Gastroesophageal sphincter (tissue), 4 donors: ENCODE measurements at places on chromosomes 16 and 17. TPM values are rescaled to one million over a fixed set of nuclear protein-coding genes. Genes with fewer than 3 reads are reported as not detected.

DNA sequence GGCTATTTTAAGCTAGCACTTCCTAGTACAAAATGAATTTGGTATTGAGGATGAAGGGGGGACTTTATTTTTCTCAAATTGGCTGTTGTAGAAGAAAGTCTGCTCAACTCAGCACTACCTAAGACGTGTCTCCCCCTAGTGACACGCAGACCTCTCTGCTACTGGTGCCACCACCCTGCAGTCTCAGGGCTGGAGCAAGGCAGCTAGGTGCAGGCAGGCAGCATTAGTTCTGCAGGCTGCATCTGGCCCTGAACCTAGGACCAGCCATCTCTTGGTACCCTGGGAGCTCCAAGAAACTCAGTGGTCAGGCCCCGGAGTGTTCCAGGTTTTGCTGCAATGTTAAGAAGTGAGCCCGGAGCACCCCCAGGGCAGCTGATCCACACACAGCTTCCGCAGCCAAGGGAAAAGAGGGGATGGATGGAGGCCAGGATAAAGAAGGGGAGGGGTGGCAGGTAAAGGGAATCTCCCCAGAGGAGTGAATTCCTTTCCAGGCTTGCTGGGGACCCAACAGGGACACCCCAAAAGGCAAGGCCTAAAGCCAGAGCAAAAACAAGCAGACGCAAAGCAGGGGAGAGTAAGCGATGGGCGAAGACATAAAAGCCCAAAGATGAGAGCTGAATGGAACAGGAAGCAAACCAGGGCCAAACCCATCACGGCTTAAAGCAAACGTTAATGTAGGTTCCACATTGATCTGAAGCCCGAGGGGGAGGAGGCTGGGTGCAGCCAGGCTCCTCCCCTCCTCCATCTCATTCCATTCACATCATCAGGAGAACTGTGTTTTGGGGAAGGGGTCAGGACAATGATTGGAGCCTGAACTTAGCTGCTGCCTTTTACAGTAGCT lies 200.5 kb downstream of the ZFHX3 start:
- H3K4me1 ChIP-seq = peaks cover 62% of the 10 kb centered on the region
- ATAC-seq = no peak
- H3K36me3 ChIP-seq = no peaks in the 10 kb centered on the region
- H3K4me3 ChIP-seq = no peak overlapping the region
- peak overlapping the region; percentile 71 for H3K27ac ChIP-seq

DNAAF8 gene
- total RNA-seq = 0.54 TPM

KRTAP2-3 gene
- not detected for total RNA-seq

DNA sequence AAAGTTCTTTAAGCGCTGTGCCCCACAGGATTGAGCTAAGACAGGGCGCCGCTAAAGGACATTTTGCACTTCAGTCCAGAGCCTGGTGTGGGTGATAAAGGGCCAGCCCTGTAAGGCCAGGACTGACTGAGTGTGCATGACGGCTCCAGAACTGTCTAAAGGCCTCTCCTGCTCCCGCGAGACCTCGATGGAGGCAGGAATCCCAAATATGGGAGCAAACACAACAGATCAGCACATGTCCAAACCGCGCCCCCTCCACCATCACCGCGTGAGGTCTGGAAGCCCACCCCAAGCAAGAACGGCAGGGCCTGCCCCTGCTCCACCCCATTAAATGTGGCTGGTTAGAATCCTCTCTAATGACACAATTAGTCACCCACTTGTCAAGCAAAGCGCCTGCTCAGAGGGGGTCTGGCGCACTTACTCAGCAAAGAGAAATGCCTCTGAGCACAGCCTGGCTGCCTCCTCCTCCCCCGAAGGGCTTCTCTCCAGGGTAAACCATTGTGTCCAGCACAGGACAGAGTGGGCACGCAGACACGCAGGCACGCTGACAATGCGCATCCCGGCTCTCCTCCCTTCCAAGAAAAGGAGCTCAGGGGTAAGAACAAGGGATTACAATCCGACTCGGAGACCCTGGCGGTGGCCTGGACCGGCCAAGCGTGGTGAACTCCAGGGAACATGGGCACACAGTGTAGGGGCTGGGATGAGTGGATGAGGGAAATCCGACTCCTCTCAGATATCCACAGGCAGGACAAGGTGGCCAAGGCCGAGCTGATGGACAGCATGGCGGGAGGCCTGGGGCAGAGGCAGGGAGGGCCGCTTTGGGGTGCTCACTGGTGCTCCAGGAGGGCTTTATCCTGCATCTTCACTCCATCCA lies 1.5 kb downstream of the MXRA7 start:
- no peaks in the 10 kb centered on the region for H3K36me3 ChIP-seq
- ATAC-seq = peak; percentile 87
- peaks cover 29% of the 10 kb centered on the region for H3K4me1 ChIP-seq
- H3K4me3 ChIP-seq = peak overlapping the region; percentile 73

DNA sequence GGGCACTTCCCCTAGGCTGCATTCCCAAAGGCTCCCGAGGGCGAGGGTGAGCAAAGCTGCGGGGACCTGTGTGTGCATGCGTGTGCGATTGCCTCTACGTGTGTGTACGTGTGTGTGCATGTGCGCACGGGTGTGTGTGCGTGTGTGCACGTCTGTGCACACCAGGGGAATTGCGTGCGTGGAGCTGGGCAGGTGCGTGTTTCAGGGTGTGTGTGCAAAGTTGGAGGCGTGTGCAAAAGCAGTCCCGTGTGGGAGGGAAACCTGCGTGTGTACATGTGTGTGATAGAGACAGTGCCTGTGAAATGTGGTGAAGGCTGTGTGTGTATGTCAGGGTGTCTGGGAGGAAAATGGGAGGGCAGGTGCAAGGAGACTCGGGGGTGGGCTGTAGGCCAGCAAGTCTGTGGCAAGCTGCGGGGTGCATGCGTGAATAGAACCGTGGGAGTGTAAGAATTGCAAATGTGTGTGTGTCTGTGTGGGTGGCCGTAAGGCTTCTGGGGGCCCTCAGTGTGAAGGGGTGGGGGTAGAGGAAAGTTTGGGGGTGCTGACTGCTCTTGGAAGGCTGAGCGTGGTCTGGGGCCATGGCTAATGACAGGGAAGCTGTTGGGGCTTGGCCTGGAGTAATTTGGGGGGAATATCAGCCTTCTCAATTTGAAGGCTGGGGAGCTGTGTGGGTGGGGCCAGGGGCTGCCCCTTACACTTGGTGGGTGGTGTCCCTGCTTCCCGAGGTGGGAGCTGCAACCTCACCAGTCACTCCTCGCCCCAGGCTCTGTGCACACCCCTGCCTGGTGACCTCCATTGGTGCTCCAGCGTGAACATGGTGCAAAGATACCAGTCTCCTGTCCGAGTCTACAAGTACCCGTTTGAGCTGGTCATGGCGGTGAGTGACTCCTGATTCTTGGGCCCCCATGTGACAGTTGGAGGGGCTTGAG lies 644 bp downstream of the SEC14L5 start:
- no peaks in the 10 kb centered on the region for H3K4me1 ChIP-seq
- H3K27me3 ChIP-seq = no peaks in the 10 kb centered on the region
- H3K36me3 ChIP-seq = no peaks in the 10 kb centered on the region
- ATAC-seq = no peak
- H3K27ac ChIP-seq = no peak overlapping the region
